ENCODE measurements at places on chromosomes 2 and 18. TPM values are rescaled to one million over a fixed set of nuclear protein-coding genes. Genes with fewer than 3 reads are reported as not detected.

DNA sequence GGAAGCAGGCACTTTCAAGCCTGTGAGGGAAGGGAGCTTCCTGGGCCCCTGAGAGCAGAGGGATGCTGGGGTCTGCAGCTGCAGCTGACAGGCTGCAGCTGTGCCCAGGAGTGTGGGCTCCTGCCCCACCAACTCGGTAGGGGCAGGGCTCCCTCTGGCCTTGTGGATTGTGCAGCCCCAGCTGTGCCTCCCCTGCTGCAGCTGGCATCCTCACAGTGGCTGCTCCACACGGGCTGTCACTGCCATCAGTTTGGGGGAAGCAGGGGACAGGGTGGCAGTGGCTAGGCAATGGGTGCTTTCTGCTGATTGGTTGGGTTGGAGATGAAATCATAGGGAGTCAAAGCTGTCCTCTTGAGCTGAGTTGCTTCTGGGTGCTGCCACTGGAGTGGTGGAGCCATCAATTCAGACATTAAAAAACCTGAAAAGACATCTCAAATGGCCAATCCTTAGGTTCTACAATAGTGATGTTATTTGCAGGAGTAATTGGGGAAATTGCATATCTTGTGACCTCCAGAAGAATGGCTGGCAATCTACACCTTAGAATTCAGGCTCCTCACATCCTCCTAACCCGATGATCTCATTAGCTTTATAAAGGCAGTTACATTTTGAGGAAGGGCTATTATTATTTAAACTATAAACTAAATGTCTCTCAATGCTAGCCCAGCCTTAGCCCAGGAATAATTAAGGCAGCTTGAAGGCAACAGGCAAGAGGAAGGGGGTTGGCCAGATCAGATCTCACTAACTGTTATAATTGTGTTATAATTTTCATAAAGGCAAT lies 41.3 kb downstream of the FAM171B start:
- H3K4me1 ChIP-seq, result no peaks in the 10 kb centered on the region
- H3K4me3 ChIP-seq, result no peak overlapping the region
- no peak overlapping the region for H3K27ac ChIP-seq
- no peak for DNase-seq

- no peaks in the 10 kb centered on the region for H3K4me1 ChIP-seq
- no peaks in the 10 kb centered on the region for H3K36me3 ChIP-seq
- H3K27me3 ChIP-seq, result no peaks in the 10 kb centered on the region
- DNase-seq, result no peak
Observed at GRCh38 chr2:30300122-30300455, 68.8 kb downstream of the LBH start.

DNA sequence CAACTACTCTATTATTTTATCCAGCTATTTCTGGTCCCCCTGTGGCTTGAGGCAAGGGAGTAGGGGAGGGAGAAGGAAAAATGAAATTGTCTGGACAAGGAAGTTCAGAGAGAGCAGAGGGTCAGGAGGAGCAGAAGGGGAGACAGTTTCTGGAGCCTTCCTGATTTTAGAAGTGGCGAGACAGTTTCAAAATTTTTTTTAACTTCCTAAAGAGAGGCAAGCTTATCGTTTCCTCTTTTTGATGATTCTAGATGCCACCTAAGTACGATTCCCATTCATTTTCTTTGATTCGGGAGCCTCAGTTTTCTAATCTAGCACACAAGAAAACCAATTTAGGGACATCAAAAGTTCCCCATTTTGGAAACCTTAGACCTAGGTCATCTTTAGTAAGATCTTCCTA lies 96.9 kb upstream of the B3GNT2 start:
- H3K27ac ChIP-seq, result no peak overlapping the region
- H3K4me1 ChIP-seq, result no peaks in the 10 kb centered on the region
- H3K36me3 ChIP-seq, result no peaks in the 10 kb centered on the region
- no peak overlapping the region for H3K4me3 ChIP-seq
- H3K27me3 ChIP-seq, result no peaks in the 10 kb centered on the region
- no peak for DNase-seq

GRCh38 chr2:1627628-1628381 lies 116.5 kb downstream of the PXDN start:
- DNase-seq, result no peak
- no peaks in the 10 kb centered on the region for H3K4me1 ChIP-seq
- no peaks in the 10 kb centered on the region for H3K36me3 ChIP-seq
- H3K27me3 ChIP-seq, result peaks cover 3% of the 10 kb centered on the region

Gene RESP18
- total RNA-seq, result not detected

Gene SLC8A1
- 0.45 TPM for total RNA-seq
